NCI-H510A treated with DMSO at 0.1 percent for 48 hours (cell line): ENCODE measurements at places on chromosomes 7 and 10.

DNA sequence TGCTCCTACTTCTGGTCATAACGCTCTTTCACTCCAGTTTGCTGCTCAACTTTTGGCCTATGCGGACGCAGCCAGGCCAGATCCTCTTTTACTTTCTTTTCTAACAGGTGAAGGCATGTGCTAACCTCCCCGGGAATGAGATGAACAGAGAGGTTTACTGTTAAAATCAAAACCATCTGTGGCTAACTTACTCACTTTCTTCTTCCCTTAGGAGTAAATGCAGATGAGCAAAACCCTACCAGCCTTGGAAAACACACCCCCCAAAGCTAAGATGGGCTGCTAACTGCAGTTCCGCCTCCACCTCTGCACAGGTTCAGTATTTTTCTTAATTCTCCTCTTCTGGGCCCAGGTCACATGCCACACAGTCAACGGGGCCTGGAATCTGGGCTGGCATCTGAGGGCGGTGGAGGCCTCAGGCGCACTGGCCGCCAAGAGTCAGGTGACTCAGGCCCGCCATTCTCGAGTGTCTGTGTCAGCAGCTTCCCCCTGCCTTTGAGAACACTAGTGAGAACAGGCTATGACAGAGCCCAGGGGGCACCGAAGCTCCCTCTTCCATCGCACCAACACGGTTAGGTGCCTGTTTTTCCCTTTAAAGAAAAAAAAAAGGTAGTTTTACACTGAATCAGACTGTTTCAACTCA is 11.1 kb downstream of the FAM53B start:
- no peak for DNase-seq

DNA sequence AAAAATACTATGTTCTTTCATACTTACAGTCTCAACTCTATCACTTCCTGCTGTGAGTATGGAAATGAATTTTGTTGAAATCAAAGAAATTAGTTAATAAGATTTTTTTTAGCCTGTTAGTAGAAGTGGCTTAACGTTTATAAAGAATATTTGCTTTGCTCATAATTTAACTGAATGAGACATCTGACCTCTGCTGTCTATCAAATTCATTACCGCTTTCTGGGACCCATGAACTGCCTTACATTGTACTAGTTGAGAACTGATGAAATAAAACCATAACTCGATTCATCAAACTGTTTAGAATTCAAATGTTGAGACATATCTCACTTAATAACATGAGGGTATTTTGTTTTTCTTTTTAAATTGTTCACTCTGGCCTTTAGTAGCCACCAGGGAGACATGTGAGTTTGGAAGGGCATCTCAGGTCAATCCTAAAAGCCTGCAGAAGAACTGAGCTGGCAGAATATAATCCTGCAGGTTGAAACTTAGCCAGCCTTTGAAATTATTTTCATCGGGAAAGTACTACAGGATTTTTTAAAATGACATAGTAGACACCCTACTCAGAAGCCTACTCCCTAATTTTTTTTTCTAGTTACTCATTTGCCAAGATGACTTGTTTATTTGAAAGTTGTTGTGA is 78.7 kb downstream of the KIAA1217 start:
- DNase-seq = no peak

- DNase-seq = no peak
Measured at GRCh38 chr10:111944331-111944730, 239.2 kb downstream of the GPAM start.

GRCh38 chr7:12805957-12806356 is 118.5 kb downstream of the ARL4A start:
- no peak for DNase-seq

GRCh38 chr7:93442478-93443224 is 131.9 kb downstream of the CALCR start:
- peak; percentile 2 for DNase-seq

- DNase-seq = no peak
Measured at GRCh38 chr10:61765176-61766087, 102.7 kb downstream of the CABCOCO1 start.

DNA sequence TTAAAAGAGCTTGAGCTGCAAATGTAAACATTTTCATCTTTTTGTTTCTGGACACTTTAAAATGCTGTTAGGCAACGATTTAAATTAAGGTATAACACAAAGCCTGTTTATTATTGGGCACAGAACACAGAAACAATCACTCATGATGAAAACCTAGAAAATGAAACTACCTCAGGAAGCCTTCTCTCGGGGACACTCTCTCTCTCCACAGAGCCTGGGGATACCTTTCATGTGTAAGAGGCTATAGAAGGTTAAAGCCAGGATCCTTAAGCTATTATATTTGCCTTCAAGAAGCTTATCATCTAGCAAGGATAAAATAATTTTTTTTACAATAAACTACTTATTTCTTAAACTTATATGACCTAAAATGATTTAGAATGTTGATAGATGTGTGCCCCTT is 194.1 kb downstream of the SKAP2 start:
- DNase-seq = no peak
